ENCODE measurements at places on chromosomes 2 and 18. TPM values are rescaled to one million over a fixed set of nuclear protein-coding genes. Genes with fewer than 3 reads are reported as not detected.

DNA sequence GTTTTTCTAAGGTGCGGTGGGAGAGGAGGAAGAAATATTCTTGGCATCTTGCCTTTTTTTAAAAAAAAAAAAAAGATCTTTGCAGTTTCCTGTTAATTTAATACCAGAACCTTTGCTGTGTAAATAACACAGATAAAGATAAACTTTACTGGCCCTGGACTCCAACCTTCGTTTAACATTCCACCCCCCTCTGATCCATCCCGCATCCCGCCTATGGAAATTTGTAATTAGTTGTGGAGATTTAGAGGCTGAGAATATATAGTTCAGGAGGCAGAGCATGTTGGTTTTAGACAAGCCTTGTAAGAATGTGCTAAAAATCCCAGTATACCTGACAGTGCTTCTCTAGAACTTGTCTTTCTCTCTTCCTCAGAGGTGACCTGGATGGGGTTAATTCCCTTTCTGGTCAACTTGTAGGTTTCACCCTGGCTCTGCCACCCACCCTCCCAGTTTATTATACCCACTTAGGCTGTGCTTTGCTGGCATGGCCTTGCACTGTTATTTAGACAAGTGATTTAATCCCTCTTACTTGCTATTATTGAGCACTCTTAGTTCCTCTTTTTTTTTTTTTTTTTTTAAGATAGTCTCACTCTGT lies 2.9 kb upstream of the C2orf72 start:
- no peak for DNase-seq

DNA sequence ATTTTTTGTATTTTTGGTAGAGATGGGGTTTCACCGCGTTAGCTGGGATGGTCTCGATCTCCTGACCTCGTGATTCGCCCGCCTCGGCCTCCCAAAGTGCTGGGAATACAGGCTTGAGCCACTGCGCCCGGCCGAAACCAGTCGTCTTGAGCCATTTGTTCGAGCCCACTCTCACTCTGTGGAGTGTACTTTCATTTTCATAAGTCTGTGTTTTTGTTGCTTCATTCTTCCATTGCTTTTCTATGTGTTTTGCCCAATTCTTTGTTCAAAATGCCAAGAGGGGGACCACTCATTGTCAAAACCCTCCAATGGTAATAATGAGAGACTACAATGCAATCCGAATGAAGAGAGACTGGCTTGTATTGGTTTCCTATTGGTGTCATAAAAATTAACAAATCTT lies 1545.5 kb upstream of the DDX18 start:
- DNase-seq = no peak

DNA sequence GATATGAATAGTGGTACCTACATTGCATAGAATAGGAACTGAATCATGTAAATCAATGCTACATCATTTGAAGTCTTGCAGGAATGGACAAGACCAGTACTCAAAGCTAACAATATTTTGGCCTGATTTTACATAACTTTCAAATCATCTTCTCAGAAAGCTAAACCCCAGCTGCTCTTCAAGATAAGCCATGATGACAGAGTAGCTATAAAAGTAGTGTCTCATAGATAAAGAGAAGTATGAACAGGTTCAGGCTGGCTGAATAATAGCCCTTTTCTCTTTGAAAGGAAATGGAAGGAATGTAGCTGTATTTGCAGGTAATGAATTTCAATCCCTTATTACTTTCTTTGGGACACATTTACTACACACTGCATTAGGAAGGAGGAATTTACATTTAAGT lies 28.2 kb downstream of the TSPYL6 start:
- DNase-seq = no peak

DNA sequence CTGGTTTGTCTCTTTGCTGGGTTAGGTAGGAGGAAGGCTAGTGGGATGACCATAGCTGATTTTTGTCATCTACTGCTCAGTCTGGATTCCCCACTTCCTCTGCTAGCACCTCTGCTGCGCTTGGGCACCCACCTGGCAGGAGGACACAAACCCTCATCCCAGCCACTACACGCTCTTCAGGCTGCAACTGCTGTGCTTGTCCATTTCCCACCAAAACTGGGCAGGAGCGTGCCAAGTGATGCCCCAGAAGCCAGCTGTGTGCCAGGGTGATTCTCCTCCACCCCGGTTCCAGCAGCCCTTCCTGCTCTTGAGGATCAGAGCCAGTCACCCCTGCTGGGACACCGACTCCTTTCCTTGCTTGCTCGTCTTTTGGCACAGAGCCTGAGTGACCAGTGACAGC lies 15.7 kb upstream of the PER2 start:
- no peak for DNase-seq

GRCh38 chr2:84888401-84889276 lies 7.8 kb upstream of the TRABD2A start:
- DNase-seq = peak; percentile 59

- DNase-seq = peak; percentile 29
Measured at GRCh38 chr2:159226059-159226461, 60.4 kb downstream of the WDSUB1 start.

GRCh38 chr2:197138506-197138905 lies 172.1 kb downstream of the ANKRD44 start:
- no peak for DNase-seq

DNA sequence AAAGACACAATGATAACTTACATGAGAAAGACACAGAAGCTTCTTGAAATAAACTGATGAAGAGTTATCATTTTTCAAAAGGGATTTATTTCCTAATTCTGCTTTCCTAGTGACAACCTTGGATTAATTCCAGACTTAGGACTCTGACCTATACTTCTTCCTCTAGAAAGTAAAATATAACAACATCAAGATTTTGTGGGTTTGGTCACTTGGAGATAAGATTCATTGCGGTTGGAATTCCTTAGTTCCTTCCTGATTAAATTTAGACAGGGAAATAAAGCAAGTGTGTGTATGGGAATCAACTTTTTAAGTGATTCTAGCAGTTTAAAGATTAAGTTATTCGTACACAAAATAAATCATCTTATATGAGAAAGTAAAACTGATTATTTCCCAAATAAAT lies 208.4 kb upstream of the CCDC150 start:
- DNase-seq = no peak

GRCh38 chr18:24009246-24009645 lies 5.3 kb upstream of the TTC39C start:
- DNase-seq = no peak

DNA sequence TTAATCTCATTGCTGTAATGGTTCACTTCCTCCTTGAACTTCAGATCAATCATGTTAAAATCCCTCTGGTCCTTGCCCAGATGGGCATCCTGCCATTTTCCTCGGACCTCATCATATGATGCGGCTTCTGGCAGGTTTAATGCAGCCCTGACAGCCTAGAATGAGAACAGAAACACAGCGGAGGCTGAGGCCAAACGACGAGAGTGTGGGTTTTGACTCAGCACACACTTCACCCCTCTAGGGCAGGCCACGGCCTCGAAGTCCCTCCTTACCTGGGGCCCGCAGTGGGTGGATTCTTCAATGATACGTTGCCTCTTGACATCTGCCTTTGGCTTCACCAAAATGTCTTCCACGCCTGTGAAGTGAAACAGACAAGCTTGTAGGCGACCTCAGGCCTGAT lies 56.8 kb downstream of the POLR1A start:
- DNase-seq = peak; percentile 11

GRCh38 chr2:164802095-164802707 lies 39.4 kb downstream of the COBLL1 start:
- no peak for DNase-seq

DNA sequence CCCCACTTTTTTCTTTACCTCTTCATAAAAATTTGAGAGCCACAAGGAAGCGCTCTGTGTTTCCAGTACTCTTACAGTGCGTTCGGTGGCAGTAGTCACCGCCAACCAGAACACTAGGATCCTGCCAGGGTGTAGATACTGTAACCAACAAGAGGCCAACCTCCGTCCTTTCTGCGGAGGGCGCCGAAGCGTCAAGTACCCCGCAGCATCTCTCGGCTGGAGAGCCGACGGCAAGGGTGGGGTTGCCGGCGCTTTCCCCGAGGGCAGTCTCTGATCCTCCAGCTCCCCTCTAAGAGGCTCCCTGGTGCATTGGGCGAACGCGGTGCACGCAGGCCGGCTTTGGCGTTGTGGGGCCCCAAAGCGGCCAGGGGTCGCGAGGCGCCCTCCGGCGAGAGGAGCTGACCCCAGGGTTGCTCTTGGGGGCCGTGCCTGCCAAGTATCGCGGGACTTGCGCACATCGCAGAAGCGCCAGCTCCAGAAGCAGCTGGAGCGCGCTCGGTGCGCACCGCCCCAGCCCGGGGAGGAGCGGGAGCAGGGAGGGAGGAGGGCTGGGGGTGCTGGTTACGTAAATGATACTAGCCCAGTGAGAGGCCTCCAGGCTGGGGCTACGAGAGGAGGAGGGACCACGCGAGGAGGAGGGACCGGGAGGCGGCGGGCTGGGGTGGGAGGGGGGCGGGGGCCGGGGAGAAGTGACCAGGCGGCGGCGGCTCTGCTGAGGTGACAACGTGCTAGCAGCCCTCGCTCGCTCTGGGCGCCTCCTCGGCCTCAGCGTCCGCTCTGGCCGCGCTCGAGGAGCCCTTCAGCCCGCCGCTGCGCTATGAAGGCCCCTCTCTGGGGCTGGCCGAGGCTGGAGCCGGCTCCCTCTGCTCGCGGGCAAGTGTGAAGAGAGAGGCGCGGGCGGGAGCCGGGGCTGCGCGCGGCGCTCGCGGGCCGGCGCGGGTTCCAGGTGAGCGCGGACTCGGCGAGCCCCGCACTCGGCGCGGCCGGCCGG lies at the start of gene GALNT13:
GALNT13 (plus strand) TSS at position 692 of the 991 bp plus-strand sequence.
- no peak for DNase-seq

The CLEC4F gene
- not detected for total RNA-seq

The LIMS2 gene
- 15.0 TPM for total RNA-seq

The SP100 gene
- 351 TPM for total RNA-seq

The TDRD15 gene
- total RNA-seq = 0.05 TPM

The REG1A gene
- not detected for total RNA-seq

The MTCL1 gene
- total RNA-seq = 1.1 TPM

The RFTN2 gene
- total RNA-seq = not detected

The LIPG gene
- not detected for total RNA-seq

The GPAT2 gene
- 7.1 TPM for total RNA-seq

The SPC25 gene
- total RNA-seq = 34.2 TPM

The RBM43 gene
- 8.5 TPM for total RNA-seq

The SEPTIN10 gene
- total RNA-seq = 3.8 TPM

All from activated CD4-positive, alpha-beta memory T cell treated with anti-CD3 and anti-CD28 coated beads, Interleukin-2, amount 10 ng/mL, durations not matched to agents 7 days and 5 days (primary cell).